T-helper 9 cell (primary cell): ENCODE measurements at places on chromosomes 5 and 9.

DNA sequence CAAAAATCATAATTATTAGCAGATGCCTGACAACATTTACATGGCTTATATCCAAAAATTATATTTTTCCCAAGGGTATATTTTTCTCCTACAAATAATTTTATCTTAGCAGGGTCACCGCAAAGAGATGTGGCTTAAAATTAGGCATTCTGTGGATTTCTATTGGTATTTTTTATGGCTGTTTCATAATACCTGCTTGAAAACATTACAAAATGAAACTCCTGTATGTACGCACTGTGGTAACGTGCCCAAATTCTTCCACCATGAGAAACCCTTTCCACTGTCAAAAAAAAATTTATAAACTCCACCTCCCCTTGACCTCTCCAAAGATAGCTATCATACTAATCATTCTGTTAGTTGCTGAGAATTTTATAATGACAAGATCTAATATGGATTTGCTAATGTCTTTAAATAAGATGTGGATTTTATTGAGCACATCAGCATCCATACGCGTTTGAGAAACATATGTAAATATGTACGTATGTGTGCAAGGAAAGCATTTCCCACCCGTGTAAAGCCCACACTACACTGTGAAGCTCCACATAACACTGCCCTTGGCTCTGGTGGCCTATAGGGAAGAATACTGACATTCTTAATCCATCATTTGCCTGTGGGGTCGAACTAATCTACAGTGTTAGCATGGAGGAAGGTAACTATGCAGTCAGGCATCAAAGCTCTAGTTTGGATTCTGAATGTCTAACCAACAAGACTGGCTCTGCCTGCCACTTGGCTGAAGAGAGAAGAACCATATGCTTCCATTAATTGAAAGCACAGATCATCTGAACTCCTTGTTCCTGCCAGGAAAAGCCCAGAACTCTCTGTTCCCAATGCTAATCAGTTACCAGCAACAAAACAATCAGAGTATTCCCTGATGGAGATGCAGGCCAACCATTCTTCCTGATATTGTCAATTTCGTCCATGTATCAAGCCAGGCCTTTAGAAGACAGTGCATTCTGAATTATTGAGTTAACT is 244.7 kb downstream of the SPOCK1 start:
- no peak for DNase-seq

GRCh38 chr9:32704343-32704742 is 68.9 kb upstream of the TAF1L start:
- no peak for DNase-seq

- no peak for DNase-seq
Measured at GRCh38 chr9:120668399-120668798, 45.9 kb downstream of the MEGF9 start.

DNA sequence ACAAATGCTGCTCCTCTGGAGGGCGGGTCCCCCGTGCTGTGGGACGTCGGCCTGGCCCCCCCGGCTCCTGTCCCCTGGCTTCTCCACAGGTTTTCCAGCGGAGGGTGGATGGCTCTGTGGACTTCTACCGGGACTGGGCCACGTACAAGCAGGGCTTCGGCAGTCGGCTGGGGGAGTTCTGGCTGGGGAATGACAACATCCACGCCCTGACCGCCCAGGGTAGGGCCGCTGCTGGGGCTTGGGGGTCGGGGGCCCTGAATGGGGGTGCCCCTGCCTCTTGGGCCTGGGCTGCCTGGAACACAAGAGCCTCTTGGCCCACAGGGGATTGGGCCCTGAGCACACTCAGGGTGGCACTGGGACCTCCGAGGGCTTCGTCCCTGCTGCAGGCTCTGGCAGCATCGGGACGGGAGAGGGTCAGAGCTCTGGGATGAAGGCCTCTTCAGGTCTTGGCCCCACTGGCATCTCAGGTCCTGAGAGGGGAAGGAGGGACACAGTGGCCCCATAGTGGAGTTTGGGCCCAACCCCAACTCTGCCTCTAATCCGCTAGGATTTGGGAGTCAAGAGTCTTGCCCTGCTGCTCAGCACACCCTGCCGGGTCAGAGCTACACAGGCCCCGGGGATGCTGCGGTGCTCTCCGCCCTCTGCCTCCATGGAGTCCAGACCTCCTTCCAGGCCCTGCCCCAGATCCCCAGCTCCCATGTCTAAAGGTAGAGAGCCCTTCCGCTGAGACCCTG is 5.2 kb downstream of the FCN2 start:
- DNase-seq: no peak

GRCh38 chr9:108885643-108886348 is 23.7 kb downstream of the ACTL7A start:
- DNase-seq: no peak

DNA sequence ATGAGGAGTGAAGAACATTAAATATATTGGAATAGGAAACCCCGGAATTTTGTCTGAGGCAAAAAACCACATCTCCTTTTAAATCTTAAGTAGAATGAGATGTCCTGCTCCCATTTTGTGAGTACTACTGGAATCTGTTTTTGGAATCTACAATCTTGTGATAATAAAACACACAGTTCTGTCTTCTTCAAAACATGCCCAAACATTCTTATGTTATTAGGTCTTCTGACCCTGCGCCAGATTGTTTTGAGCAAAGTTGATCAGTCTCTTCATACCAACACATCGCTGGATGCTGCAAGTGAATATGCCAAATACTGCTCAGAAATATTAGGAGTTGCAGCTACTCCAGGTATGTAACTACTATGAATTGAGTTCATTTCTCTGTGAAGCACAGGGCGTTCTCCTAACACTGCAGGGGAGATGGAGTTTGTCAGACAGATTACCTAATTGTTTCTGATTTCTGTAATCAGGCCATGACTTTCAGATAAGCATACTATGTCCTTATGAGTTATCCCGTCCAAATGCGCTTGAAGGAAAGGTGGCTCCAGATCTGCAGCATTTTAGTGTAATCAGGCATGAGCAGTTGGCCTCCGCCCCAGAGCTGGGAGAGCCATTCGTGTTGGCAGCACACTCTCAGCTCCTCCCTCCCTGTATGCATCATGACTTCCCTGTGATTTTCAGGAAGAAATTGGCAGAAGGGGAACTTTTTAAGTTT is 88.0 kb downstream of the NLN start:
- DNase-seq: no peak

DNA sequence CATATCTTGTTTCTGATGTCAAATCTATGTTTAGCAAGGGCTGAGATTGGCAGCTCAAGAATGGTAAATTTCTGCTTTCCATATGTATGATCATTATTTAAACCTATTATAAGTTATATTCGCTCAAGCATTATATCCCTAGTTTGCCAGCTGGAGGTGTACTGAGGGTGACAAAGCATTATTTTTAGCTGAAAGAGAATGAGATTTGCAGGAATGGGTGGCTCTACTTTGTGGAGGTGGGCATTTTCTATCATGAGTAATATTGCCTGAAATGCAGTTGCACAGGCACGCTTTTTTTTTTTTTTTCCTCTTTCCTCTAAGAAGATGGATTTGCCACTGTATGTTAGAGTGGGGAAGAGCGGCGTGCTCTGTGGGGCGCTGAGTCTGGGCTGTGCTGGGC is 393.8 kb downstream of the EBF1 start:
- DNase-seq: no peak

DNA sequence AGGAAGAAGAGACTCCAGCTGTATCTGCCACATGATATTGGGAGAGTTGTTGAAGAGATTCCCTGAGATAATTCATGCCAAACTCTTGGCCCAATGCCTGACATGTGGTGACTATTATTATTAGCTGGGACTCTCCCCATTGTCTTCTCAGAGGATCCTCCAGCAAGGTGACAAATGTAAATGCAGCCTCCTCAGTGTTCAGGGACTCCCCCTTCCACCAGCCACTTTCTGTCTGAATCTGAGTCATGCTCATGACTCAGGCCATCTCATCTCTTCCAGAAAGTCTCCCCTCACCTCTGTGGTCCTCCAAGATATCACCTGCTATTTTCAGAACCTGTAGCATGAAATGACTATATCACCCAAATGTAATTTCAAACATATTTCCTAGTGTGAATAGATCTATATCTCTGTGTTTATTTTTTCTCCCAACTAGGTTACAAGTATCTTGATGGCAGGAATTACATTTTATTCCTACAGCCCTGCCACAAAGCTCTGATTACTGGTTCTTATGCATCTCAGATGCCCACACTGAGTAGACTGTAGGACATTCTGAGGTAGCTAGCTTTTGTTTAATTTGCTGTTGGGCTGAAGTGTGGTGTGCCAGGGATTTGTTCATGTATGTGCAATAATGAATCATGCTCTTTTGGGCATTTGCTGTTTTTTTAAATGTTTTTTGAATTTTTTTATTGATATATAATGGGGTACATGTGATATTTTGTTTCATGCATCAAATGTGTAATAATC is 126.6 kb upstream of the IL12B start:
- no peak for DNase-seq

GRCh38 chr5:101278011-101278687 is 375.1 kb upstream of the ST8SIA4 start:
- DNase-seq: no peak

DNA sequence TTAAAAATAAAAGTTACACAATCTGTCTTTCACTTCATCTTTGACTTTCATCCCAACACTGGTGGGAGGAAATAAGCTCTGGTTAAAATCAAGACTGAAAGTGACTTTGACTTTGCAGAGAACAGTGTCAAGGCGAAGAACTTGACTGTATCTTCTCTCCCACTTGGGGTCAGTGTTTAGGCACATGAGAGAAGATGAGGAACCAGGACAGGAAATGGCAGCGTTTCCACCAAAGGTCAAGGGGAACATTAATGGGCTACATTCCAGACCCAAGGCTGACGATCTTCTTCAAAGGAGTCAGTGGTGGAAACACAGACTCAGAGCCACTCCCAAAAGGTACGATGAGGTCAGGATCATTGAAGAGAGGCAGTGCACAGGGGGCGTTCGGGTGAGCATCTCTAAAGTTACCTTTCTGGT is 409.5 kb downstream of the ARHGEF28 start:
- no peak for DNase-seq

GRCh38 chr5:169527863-169528262 is 55.7 kb upstream of the SPDL1 start:
- no peak for DNase-seq

DNA sequence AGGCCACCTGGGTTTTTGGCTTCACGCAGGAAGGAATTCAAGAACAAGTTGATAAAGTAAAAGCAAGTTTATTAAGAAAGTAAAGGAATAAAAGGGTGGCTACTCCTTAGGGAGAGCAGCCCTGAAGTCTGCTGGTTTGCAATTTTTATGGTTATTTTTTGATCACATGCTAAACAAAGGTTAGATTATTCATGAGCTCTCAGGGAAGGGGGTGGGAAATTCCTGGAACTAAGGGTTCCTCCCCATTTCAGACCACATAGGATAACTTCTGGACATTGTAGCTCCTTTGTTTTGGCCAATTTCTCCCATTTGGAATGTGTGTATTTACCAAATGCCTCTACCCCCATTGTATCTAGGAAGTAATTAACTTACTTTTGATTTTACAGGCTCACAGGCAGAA is 63.9 kb upstream of the SYK start:
- no peak for DNase-seq

- no peak for DNase-seq
Measured at GRCh38 chr9:106757514-106757913, 105.5 kb upstream of the ZNF462 start.

- DNase-seq: no peak
Measured at GRCh38 chr9:14515049-14515448, 178.2 kb downstream of the ZDHHC21 start.

- no peak for DNase-seq
Measured at GRCh38 chr5:160260006-160260775, 30.9 kb downstream of the FABP6 start.

GRCh38 chr5:95841914-95842812 is 19.6 kb upstream of the GLRX start:
- DNase-seq: no peak

- no peak for DNase-seq
Measured at GRCh38 chr5:77560677-77561263, 68.7 kb upstream of the WDR41 start.

DNA sequence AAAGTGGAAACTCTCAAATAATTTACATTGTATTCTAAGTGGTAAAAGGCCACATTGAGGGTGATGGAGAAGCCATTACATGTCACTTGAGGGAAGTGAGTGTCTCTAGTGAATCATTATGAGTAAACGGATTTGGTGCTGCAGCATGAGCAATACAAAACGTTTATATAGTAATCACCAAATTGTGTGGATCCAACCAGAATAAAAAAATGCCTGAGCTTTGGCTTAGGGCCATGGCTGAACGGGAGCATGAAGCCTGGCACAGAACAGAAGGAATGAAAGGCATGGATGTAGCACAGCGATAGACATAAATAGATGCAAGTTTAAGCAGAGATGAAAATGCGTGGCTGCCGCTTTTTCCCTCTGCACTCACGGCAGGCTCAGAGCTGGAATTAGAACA is 58.3 kb downstream of the PTTG1 start:
- DNase-seq: no peak

- no peak for DNase-seq
Measured at GRCh38 chr5:67901814-67902496, 313.6 kb upstream of the PIK3R1 start.

GRCh38 chr5:44565360-44565759 is 176.1 kb upstream of the FGF10 start:
- no peak for DNase-seq

GRCh38 chr5:61536922-61537321 is 204.9 kb downstream of the ZSWIM6 start:
- DNase-seq: no peak

DNA sequence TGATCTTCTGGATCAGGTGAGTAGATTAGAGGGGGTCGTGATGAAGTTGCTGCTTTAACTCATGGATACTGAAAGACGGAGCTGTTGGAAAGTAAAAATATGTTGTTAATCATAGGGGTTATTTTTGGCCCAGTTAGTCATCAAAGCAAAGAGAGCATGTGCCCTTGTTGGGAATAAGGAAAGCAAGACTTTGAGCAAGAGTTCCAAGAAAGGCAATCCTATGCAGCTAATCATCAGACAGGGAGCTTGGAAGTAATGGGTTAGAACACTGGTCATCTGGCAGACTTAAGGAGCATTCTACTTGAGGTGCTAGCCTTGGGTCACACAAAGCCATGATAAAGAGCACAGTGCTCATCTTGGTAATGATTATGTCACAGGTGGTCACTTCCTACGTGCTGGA is 18.3 kb downstream of the ASPN start:
- no peak for DNase-seq

- no peak for DNase-seq
Measured at GRCh38 chr5:59588922-59589321, 304.6 kb downstream of the PDE4D start.

DNA sequence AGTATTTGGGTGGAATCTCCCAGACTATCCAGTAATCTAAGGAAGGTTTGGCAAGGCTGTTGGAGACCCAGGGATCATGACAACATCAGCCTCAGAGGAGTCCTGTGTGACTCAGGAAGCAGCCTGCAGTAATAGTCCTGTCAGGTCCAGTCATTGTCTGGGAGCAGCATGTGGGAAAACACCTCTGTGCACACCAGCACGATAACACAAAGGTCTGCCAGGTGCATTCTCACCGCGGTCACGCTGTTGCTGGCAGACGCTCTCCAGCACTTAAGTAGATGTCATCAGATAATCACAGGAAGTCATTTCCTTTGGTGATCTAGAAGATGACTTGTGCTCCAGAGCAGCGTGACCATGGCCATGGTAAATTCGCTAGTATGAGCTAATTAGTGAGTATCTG is 99.2 kb upstream of the IQGAP2 start:
- peak; percentile 11 for DNase-seq

GRCh38 chr9:121242219-121242958 is 25.6 kb upstream of the GSN start:
- no peak for DNase-seq
